ENCODE measurements at places on chromosomes 1 and 21. TPM values are rescaled to one million over a fixed set of nuclear protein-coding genes. Genes with fewer than 3 reads are reported as not detected.
A peak's percentile ranks its signal among the peaks of the same experiment; 100 is the strongest.

DNA sequence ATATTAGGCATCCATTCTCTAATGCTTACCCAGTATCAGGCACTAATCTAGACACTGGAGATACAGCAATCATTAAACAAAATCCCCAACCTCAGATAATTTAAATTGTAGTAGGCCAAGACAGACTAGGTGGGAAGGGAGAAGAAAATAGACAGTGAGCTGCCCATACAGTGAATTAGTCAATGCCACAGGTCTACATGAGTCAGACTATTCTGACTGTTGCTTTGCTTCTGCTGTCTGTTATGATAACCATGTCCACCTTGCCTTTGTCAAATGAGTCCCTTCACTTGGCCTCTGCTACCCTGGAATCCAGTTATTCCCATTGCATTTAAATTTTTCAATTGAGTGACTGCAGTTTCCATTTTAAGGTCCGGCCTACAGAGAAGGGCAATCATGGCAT lies 59.5 kb downstream of the PIK3R3 start:
- peaks cover 17% of the 10 kb centered on the region for H3K4me1 ChIP-seq
- H3K27me3 ChIP-seq: no peaks in the 10 kb centered on the region
- DNase-seq: no peak
- no peak overlapping the region for H3K4me3 ChIP-seq
- no peak overlapping the region for H3K27ac ChIP-seq

GRCh38 chr1:90274376-90274775 lies 279.5 kb downstream of the ZNF326 start:
- H3K36me3 ChIP-seq: no peaks in the 10 kb centered on the region
- H3K4me3 ChIP-seq: no peak overlapping the region
- H3K27me3 ChIP-seq: no peaks in the 10 kb centered on the region

DNA sequence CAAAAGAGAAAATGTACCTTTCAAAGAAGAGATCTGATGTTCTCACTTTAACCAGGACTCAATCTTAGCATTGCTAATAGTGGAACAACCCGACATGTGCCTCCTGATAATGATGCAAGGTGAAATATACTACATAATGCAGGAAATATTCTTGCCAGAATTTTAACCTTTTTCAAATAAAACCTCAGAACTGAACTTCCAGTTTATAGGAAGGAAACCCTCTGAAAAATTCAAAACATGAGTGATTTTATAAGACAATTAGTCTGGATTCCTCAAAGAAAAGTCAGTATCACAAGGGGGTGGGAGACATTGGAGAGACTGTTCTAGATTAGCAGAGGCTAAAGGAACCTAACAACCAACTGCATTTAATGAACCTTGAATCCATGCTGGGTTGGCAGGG lies 18.1 kb downstream of the AHCYL1 start:
- peaks cover 53% of the 10 kb centered on the region for H3K4me1 ChIP-seq
- peak overlapping the region; percentile 70 for H3K4me3 ChIP-seq
- peak overlapping the region; percentile 88 for H3K27ac ChIP-seq
- DNase-seq: no peak

GRCh38 chr1:12505231-12505630 lies 112.8 kb downstream of the DHRS3 start:
- no peak for DNase-seq
- no peak overlapping the region for H3K27ac ChIP-seq
- no peak overlapping the region for H3K4me3 ChIP-seq
- peaks cover 12% of the 10 kb centered on the region for H3K4me1 ChIP-seq

DNA sequence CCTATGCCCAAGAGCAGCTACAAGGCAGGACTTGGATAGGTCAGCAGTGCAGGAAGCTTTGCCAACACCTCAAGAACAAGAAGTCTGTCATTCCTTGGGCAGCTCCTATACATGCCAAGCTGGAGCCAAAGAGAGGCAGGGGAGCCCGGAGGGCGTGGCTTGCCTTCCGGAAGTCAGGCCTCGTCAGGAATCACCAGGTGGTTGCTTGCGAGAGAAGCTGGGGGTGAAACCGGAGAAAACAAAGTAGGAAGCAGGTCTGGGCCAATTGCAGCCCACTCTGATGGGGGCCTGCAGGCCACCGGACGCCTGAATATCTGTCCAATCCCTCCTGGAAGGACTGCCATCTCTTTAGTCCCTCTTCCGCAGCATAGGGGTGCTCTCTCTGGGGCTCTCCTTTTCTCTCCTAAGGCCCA lies 794 bp upstream of the FAM76A start:
- H3K27me3 ChIP-seq: peaks cover 9% of the 10 kb centered on the region
- H3K4me1 ChIP-seq: peaks cover 10% of the 10 kb centered on the region
- peak overlapping the region; percentile 100 for H3K27ac ChIP-seq
- peak; percentile 75 for DNase-seq
- H3K36me3 ChIP-seq: peaks cover 27% of the 10 kb centered on the region
- peak overlapping the region; percentile 88 for H3K4me3 ChIP-seq

DNA sequence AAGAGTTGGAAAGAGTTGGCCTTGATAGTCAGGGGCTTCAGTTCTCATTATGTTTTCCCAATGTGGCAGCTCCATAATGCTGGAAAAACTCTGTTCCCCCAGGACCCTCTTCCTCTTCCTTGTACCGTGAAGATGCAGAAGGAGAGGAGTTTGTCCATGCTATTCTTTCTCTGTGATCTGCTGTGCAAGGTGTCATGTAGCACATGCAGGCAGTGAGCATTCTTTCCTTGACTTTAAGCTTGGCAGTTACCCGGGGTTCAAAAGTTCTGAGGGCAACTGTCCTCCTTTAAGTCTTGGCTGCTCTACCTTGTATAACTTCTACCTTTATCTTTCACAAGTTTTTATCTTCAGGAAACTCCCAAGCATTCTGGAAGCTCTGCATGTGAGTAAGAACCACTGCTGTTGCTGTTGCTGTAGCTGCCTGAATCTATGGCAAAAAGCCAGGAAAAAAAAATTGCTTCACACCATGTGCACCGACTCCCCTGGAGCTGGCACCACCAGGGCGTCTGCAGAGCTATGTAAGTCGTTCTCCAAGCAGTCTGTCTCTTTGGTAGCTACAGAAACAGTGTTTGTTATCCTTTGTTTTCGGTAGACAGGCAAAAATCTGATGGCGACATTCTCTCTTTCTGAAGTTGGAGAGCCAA lies 42.7 kb upstream of the SLC16A1 start:
- H3K36me3 ChIP-seq: peaks cover 53% of the 10 kb centered on the region
- DNase-seq: peak; percentile 89
- H3K4me1 ChIP-seq: peaks cover 29% of the 10 kb centered on the region
- H3K4me3 ChIP-seq: no peak overlapping the region
- peak overlapping the region; percentile 51 for H3K27ac ChIP-seq

DNA sequence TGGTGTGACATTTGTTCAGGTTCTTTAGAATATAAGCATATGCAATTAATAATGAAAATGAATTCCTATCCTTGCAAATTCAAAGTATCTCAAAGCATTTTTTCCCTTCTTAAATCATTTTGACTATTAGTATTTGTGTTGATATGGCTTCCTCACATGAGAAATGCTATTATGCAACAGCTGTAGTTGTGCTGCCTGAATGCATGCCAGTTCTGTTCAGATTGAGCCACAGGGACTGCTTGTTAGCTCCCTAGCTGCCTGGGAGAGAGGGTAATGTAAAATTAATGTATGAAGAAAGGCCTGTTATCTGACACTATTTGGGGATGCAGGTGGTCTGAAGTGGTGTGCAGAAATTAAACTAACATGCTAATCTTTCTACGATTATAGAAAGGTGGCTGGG lies 45.5 kb downstream of the CACHD1 start:
- no peak overlapping the region for H3K27ac ChIP-seq
- no peaks in the 10 kb centered on the region for H3K36me3 ChIP-seq
- peaks cover 22% of the 10 kb centered on the region for H3K4me1 ChIP-seq
- no peaks in the 10 kb centered on the region for H3K27me3 ChIP-seq
- DNase-seq: peak; percentile 74

GRCh38 chr1:9179463-9180110 lies 50.7 kb upstream of the GPR157 start:
- peak overlapping the region; percentile 91 for H3K4me3 ChIP-seq
- H3K27me3 ChIP-seq: no peaks in the 10 kb centered on the region
- DNase-seq: no peak
- H3K4me1 ChIP-seq: peaks cover 20% of the 10 kb centered on the region

GRCh38 chr1:241533326-241534115 lies 1.3 kb downstream of the KMO start:
- H3K4me1 ChIP-seq: peaks cover 21% of the 10 kb centered on the region
- peak; percentile 11 for DNase-seq
- no peaks in the 10 kb centered on the region for H3K27me3 ChIP-seq
- no peak overlapping the region for H3K4me3 ChIP-seq

- DNase-seq: peak; percentile 24
- H3K27me3 ChIP-seq: no peaks in the 10 kb centered on the region
- peaks cover 26% of the 10 kb centered on the region for H3K4me1 ChIP-seq
- no peak overlapping the region for H3K4me3 ChIP-seq
- peaks cover 6% of the 10 kb centered on the region for H3K36me3 ChIP-seq
- no peak overlapping the region for H3K27ac ChIP-seq
These were observed 204.3 kb downstream of the FGGY start for GRCh38 chr1:59500950-59501742.

DNA sequence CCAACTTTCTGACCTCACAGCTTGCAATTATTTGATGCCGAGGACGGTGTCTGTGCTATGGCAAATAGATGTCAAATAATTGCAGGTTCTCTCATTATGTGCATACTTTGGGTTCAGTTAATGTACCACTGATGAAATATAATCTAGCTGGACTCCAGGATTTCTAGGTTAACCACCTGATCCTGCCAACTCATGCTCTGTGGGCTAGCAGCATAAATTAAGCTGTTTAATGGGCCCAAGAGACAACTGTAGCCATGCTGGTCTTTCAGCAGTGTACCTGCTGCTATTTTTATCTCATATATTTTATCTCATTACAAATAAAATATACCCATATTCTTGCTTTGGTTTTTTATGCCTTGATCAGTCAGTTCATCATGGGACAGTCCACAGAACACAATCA lies 43.3 kb upstream of the HP1BP3 start:
- no peak overlapping the region for H3K27ac ChIP-seq
- peaks cover 13% of the 10 kb centered on the region for H3K4me1 ChIP-seq
- no peak overlapping the region for H3K4me3 ChIP-seq
- no peaks in the 10 kb centered on the region for H3K27me3 ChIP-seq
- DNase-seq: no peak

- no peak for DNase-seq
- no peaks in the 10 kb centered on the region for H3K4me1 ChIP-seq
- no peaks in the 10 kb centered on the region for H3K27me3 ChIP-seq
- peaks cover 52% of the 10 kb centered on the region for H3K36me3 ChIP-seq
These were observed 56.8 kb upstream of the MPC2 start for GRCh38 chr1:167993720-167994119.

DNA sequence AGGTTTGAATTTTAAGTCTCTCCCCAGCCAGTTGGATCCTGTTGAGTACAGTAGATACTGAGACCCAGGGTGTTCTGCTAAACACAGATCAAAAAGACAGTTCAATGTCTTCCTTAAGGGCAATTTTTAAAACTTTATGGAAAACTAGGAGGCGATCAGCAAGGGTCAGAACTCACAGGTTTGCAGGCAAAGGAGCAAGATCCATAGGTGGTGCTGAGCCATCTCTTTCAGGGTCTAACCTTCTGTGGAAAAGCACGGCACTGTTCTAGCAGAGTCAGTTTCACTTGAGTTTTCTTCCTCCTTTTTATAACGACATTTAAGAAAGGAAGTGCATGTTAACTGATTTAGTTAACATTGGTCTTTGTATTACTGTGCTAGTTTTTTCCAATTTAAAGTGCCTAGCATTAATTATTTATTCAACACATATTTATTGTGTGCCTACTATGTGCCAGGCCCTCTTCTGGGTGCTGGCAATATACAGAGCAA lies at the start of gene CD84:
Gene CD84, minus strand, starts transcription at position 281 of the 486 bp plus-strand sequence. Its CDS starts 59 bp downstream, at position 222.
- peaks cover 57% of the 10 kb centered on the region for H3K27me3 ChIP-seq
- no peak within 1 kb of the TSS for H3K4me3 ChIP-seq
- no peaks in the 10 kb centered on the region for H3K4me1 ChIP-seq
- H3K27ac ChIP-seq: no peak within 1 kb of the TSS
- no peak for DNase-seq
- no peaks in the 10 kb centered on the region for H3K36me3 ChIP-seq

DNA sequence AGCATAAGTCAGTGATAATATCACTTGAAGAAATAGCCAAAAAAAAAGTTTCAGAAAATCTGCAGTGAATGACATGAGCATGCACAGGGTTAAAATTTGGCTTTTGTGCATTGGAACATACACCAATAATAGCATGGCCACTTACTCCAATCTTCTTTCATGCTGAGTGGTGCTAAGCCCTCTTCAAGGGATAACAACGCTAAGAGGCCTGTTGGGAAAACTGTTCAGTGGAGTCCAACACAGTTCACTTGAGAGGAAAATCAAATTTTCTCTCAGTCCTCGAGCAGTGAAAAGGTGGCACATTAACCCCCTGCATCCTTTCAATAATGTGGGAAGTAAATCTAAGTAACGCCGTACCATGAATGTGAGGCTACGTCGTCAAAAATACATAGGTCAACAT lies 264.7 kb downstream of the SPATA17 start:
- no peak overlapping the region for H3K27ac ChIP-seq
- H3K4me1 ChIP-seq: peaks cover 7% of the 10 kb centered on the region

- peaks cover 10% of the 10 kb centered on the region for H3K4me1 ChIP-seq
- H3K36me3 ChIP-seq: no peaks in the 10 kb centered on the region
- no peaks in the 10 kb centered on the region for H3K27me3 ChIP-seq
- DNase-seq: no peak
- H3K4me3 ChIP-seq: no peak overlapping the region
These were observed 121.9 kb upstream of the IVNS1ABP start for GRCh38 chr1:185438936-185439335.

DNA sequence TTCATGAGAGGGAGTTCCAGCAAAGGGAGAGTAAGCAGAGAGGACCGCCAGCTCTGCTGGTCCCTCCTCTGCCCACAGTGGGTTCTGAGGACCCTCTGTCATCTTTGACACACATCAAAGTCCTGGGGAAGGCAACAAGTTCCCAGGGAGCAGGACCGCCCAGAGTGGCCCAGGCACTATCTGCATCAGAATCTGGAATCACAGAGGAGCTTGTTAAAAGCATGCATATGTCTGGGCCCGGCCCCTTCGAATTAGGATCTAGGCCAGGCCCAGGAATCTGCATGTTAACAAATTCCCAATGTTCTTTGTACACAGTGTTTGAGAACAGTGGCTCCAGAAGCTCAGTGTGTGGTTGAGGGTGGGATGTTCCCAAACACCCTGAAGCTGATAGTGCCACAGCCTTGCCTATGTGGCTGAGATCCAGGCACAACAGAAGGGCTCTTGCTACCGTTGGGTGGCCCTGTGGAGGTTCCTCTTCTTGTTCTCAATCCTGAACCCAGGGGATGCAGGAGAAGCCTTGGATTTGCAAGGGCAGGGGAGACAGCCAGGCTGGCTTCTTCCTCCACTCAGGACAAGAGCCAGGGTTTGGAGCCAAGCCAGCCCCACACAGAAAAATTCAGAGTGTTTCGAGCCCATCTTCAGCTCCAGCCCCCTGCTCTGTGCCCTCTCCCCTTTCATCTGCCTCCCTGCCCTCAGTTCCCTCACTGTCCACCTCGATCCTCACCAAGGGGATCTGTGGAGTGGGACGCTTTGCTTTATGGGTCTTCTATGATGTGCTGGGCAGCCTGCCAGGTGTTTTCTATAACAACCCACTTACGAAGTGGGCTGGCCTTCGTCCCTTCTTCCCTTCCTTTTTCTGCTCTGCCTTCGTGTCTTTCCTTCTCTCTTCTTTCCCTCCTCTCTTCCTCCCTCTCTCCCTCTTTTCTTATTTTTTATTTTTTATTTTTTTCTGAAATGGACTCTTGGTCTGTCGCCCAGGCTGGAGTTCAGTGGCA lies 129.0 kb upstream of the TMPRSS2 start:
- DNase-seq: no peak
- peaks cover 5% of the 10 kb centered on the region for H3K36me3 ChIP-seq
- H3K27ac ChIP-seq: peak overlapping the region; percentile 52
- no peaks in the 10 kb centered on the region for H3K27me3 ChIP-seq

ZRANB2 gene
- total RNA-seq: 164 TPM

RGS4 gene
- not detected for total RNA-seq

PBX1 gene
- total RNA-seq: 2.3 TPM

FALEC gene
- not detected for total RNA-seq

HMCN1 gene
- total RNA-seq: 0.12 TPM

SPATA45 gene
- not detected for total RNA-seq

LCA5L gene
- total RNA-seq: 2.8 TPM

B3GALT5 gene
- not detected for total RNA-seq

DMBX1 gene
- not detected for total RNA-seq

TCHH gene
- 0.22 TPM for total RNA-seq

All from MCF 10A (cell line).